Glutamatergic neuron (in vitro differentiated cells): ENCODE measurements at places on chromosomes 11 and 22. TPM values are rescaled to one million over a fixed set of nuclear protein-coding genes. Genes with fewer than 3 reads are reported as not detected.

Gene NCR3LG1
- 0.51 TPM for total RNA-seq

DNA sequence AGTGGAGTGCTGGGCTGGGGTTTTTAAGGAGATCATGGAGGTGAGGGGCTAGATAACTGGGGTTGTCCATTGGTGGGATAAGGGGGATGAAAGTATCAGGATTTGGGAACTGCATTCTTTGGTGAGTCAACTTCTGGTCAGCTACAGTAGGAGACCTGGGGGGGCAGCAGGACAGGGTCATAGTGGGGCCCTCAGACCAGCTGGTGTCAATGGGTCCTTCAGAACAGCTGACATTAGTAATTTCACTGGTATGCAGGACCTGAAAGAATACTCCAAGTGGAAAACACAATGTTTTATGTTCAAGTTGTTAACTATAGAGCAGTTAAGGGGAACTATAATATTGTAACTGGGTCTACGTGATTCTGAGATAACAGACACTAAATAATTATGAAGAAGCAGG lies 2.8 kb upstream of the TTC12 start:
- DNase-seq, result no peak

DNA sequence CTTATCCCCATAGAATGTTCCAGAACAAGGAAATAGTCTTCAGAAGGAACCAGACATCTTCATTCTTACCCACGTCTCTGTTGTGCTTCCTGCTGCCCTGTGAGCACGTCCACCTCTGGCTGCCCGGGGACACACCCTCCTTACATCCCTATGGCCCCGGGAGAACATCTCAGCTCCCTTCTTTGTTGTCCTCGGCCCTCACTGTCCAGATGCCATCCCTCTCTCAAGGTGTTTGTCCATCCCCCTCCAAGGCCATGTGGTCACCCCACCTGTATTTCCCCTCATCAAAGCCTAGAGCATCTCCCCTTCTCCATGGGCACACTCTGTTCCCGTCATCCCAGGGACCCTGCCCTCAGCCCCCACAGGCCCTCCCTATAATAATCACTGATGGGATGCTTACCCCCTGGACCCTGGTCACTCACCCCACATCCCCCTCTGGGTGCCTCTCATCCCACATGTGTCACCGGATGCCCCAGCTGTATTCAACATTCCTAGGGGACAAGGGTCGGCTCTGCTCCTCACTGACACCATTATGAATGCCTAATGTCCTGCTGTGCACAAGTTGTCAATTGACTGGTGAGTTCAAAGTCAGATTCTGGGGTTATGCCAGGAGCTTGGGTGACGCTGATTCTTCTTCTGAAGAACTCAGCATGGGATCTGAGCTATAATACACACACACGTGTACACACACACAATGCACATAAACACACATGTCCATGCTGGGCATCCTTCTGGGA lies 28.8 kb downstream of the IGLL5 start:
- DNase-seq, result no peak

Gene SLC22A12
- not detected for total RNA-seq

DNA sequence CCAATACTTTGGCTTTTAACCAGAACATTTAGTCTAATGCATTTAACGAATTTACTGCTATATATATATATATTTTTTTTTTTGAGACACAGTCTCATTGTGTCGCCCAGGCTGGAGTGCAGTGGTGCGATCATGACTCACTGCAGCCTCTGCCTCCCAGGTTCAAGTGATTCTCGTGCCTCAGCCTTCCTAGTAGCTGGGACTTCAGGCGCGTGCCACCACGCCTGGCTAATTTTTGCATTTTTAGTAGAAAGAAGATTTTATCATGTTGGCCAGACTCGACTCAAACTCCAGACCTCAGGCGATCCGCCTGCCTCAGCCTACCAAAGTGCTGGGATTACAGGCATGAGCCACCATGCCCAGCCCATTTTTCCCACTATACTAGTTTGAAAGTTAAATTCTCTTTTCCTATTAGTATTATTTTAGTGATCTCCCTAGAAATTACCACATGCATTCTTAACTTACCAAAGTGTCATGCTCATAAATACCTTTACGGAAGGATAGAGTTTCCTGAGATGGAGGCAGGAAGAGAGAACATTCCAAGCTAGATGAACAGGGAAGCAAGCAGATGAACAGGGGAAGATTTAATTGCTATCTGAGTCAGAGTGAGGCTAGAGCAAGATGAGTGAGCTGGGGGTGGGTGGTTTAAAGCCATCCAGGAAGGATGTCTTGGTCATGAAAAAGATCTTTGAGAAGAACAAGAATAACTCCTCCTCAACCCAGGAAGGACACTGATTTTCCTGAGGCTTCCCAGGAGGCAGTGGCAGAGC lies 4.4 kb upstream of the PGAP2 start:
- DNase-seq, result no peak

Gene B4GALNT4
- total RNA-seq, result 418 TPM

DNA sequence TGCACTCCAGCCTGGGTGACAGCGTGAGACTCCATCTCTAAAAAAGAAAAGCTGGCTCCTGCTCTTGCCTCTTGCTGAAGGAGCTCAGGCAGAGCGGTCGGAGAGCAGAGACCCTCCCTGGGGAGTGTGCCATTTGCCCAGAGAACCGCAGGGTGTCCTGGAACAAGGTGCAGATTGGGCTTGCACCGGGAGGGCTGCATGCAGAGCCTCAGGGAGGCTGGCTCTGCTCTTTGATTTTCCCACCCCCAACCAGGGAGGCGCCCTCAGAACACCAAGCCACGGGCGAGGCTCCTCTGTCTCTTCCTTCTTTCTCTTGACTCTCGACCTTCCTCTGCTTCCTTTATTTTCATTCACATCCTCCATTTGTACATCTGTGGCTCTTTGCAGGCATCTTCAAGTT lies 889.1 kb downstream of the OPCML start:
- no peak for DNase-seq

- no peak for DNase-seq
These were observed 5.9 kb downstream of the ABTB2 start for GRCh38 chr11:34351687-34352469.

- DNase-seq, result no peak
These were observed 31.6 kb upstream of the MYH9 start for GRCh38 chr22:36419177-36419911.

DNA sequence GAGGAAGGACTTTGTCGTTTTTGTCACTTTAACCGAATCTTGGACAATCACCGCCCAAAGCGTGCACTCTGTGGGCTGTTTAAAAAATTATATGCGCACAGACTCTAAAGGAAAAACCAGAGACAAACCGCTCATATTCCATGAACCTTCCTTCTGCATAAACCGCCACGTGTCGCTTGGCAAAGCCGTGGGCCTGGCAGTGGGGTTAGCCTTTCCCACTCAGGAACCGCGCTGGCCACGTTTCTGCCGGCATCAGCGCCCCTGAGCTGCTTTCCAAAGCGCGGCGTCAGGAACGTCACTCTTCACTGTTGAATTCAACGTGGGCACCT lies 22.8 kb downstream of the KRTAP5-5 start:
- DNase-seq, result no peak

Gene TMPRSS6
- total RNA-seq, result 0.12 TPM

Gene CDON
- total RNA-seq, result 21.0 TPM

DNA sequence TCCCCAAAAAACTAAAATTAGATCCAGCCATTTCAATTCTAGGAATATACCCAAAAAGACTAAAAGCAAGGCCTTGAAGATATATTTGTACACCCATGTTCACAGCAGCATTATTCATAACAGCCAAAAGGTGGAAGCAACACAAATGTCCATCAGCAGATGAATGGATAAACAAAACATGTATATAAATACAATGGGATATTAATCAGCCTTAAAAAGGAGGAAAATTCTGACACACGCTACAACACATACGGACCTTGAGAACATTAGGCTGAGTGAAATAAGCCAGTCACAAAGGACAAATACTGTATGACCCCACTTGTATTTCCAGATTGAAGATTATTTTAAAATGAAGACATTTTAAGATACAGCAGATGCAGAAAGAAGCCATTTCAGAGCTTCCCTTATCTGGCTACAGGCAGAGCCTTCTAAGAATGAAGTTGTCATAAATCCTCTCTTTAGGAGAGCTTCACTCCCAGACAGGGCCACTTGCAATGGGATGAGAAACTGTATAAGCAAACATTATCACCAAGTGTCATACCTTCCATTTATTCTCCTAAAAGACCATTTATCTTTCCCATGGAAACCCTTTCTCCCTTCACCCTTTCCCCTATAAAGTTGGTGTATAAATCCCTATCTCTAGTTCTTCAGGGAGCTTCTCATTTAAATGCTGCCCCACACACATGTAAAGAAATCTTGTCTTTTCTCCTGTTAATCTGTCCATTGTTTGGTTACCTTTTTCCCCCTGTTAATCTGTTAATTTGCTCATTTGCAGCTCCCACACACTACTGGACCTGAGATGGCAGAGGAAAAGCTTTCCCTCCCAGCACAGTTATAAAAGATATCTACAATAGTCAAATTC lies 19.3 kb upstream of the TOP3B start:
- no peak for DNase-seq

- no peak for DNase-seq
These were observed 4.1 kb upstream of the KCNJ1 start for GRCh38 chr11:128871168-128871610.

- DNase-seq, result no peak
These were observed 46.7 kb upstream of the PARVG start for GRCh38 chr22:44133901-44134571.

DNA sequence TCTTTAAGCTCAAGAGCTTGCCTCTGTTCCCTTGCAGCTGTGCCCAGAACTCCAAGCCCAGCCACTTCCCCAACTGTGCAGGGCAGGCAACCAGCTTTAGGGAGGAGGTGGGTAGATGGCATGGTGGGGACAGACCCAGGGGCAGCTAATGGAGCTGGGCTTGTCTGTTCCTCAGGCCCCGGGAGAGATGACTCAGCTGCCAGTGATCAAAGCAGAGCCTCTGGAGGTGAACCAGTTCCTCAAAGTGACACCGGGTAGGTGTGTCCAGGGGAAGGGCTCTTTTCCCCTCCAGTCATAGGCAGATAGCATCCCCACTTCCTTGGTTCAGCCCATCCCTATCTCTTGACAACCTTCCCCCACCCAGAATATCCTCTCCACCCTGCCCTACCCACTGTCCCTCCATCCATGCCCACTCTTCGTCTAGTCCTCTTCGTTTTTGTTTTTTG lies 32.4 kb downstream of the CREB3L1 start:
- DNase-seq, result no peak

Gene ACRV1
- not detected for total RNA-seq

- no peak for DNase-seq
These were observed 15.1 kb downstream of the TBX1 start for GRCh38 chr22:19775496-19776325.

DNA sequence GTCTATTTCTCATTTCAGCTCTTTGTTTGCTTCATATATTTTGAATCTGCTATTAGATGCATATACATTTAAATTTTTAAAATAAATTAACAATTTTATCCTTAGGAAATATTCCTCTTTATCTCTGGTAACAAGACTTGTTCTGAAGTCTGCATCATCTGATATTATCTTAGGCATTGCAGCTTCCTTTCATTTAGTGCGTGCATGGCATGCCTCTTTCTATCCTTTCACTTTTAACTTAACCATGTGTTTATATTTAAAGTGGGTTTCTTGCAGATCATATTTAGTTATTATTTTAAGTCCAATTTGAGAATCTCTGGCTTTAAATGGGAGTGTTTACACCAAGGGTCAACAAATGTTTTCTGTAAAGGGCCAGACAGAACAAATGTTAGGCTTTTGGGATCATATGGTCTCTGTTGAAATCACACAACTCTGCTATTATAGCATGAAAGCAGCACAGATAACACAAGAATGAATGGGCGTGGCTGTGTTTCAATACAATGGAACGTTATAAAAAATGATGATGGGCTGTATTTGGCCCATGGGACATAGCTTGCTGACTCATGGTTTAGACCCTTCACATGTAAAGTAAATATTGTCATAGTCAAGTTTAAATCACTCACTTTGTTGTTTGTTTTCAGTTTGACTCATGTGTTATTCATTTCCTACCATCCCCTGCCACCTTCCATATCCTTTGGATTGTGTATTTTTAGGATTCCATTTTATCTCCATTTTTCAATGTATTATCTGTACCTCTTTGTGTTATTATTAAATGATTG lies 83.9 kb upstream of the SNX19 start:
- no peak for DNase-seq

Gene MRPL16
- 36.4 TPM for total RNA-seq

- DNase-seq, result no peak
These were observed 36.1 kb downstream of the NEU3 start for GRCh38 chr11:75024764-75025211.
